HT-29 (cell line): ENCODE measurements at places on chromosomes 13 and 19. TPM values are rescaled to one million over a fixed set of nuclear protein-coding genes. Genes with fewer than 3 reads are reported as not detected.

OR7D2 gene
- total RNA-seq = not detected in 2 replicates

IGFL2 gene
- total RNA-seq = 1.1 and 1.6 TPM in 2 replicates

KIR2DL4 gene
- not detected in 2 replicates for total RNA-seq

TEX26 gene
- total RNA-seq = not detected in 2 replicates

ANGPTL8 gene
- total RNA-seq = not detected in 2 replicates

S1PR5 gene
- total RNA-seq = not detected in 2 replicates

LILRB5 gene
- total RNA-seq = 0.08 TPM in 1 of 2 replicates, not detected in the other

ACER1 gene
- total RNA-seq = not detected in 2 replicates

OVOL3 gene
- not detected in 2 replicates for total RNA-seq

TNFRSF19 gene
- total RNA-seq = 0.03 TPM in 1 of 2 replicates, not detected in the other

PRR20C gene
- total RNA-seq = not detected in 2 replicates

CGB5 gene
- not detected in 2 replicates for total RNA-seq

- no peak for DNase-seq
Observed at GRCh38 chr19:47755762-47756626, 10.6 kb downstream of the NOP53 start.

DNA sequence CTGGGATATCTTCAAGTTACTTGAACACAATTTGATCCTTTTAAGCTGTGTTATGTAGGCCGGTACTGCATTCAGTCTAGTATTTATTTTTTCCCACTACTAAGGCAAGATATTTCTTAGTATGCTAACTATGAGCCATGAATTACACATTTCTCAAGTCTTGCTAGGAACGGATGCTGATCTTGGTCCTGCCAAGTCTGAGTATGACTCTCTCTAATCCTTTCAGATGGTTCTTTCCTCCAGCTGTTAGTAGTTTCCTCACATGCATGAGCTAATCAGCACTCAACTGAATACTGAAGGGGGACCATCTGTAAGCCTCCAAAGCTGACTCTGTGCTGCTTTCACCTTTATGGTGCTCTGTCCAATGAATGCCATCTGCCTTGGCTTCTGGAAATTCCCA lies 460.3 kb downstream of the KCTD12 start:
- no peak for DNase-seq

DNA sequence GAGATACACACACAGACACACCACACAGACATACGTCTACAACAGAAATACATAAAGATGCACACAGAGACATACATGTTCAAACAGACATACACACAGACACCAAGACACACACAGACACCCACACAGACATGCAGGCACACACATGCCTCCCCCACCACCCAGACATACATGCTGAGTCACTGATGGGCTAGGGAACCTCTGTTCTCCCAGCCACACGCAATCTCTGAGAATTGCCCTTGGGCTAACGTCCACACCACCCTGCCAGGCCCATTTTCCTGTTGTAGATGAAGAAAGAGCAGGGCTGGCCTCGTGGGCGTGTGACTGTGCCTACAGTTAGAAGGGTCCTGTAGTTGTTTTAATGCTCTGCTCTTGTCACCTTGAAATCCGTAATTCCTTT lies 261.9 kb downstream of the KCNRG start:
- DNase-seq = no peak

GRCh38 chr19:7547159-7547558 lies 11.6 kb downstream of the PNPLA6 start:
- no peak for DNase-seq

- no peak for DNase-seq
Observed at GRCh38 chr13:80011448-80012212, 329.3 kb downstream of the SPRY2 start.

DNA sequence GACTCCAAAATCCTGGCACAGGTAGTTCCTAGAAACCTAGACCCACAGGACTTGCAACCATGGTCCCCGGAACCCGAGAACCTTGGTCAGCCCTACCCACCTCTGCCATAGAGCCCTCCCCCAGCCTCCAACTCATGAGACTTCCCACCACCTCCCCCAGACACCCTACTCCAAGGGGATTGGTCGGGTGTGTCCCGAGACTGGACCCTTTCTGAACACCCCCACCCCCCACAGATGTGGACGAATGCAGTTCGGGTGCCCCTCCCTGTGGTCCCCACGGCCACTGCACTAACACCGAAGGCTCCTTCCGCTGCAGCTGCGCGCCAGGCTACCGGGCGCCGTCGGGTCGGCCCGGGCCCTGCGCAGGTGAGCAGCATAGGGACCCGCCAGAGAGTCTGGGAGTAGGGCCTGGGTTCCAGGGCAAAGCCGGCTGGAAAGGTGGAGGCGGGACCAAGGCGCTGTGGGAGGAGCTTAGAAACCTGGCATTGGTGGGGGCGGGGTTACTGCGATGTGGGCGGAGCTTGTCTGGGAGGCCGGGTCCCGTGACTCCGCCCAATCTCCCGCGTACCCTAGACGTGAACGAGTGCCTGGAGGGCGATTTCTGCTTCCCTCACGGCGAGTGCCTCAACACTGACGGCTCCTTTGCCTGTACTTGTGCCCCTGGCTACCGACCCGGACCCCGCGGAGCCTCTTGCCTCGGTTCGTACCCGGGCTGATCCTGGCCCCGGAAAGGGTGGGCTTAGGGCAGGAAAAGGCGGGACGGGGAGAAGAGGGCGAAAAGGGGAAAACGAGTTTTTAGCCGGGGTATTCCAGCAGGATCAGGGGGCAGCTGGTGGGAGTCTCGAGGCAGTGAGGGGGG lies 11.9 kb downstream of the LTBP4 start:
- no peak for DNase-seq

DNA sequence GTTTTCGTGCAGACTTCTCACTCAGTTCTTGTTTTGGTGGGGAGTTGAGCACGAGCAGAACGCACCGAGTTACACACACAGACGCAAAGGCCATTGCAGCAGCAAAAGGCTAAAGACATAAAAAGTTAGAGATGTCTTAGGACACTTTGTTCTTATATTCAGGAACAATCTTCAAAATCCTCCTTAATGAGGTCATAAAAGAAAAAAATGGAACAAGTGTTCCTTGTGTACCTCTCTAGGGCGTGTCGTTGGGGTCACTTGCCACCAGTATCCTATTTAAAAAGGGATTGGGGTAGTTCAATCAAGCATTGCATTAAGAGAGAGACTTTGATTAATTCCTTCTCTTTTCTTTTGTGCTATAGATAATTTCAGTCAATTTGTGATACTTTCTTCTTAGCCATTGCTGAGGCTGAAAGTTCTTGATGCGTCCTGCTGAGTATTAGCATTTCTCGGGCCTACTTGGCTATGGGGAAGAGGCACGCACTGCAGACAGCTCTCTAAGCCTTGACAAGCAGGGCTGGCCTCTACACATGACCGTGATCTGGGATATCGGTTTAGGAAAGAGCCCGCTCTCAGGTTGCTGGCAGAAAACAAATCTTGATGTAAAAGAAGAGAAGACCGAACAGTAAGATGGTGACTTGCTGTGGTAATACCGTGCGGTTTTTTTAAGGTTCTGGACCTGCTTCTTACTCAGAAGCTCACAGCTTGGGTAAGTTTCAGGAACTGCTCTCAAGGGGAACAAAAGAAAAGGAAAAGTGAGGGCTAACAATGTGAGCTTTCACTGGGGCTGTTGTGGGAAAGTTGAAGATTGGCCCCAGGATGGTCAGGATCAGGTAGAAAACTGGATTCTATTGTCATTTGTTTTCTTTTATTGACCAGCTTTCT lies 223.6 kb downstream of the TM9SF2 start:
- DNase-seq = no peak

DNA sequence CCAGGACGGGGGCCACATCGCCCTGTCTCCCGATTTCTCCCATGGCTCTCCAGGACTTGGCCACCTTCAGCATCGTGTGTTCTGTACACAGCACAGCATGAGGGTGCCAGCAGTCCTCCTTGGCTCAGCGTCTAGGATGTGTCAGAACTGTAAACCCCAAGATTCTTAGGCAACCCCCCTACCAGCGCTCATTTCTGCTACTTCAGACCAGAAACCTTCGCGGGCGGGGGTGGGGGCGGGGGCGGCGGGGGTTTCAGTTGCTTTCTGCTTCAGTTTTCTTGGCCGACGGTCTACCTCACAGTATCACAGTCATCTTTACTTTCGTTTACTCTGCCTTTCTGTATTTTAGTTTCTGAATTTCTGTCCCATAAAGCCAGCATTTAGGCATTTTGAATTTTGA lies 82.4 kb downstream of the GGACT start:
- DNase-seq = no peak

DNA sequence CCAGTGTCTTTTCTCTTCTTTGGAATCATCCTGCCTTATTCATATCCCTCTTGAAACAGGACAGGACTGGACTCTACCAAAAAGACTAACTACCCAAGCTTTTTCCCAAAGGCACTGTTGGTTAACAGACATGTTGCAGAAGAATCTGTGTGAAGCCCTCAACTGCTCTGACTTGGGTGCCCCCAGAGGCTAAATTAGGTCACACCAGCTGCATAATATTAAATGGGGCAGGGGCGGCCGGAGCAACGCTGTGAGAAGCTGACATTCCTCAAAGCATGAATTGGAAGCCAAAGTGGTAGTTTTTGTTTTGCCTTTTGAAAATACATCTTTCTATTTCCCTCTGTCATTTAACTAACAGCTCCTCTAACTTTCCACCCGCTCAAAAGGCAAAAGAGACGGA lies 185.9 kb downstream of the LHFPL6 start:
- DNase-seq = no peak

- no peak for DNase-seq
Observed at GRCh38 chr19:19486343-19487076, 28.8 kb downstream of the TSSK6 start.

DNA sequence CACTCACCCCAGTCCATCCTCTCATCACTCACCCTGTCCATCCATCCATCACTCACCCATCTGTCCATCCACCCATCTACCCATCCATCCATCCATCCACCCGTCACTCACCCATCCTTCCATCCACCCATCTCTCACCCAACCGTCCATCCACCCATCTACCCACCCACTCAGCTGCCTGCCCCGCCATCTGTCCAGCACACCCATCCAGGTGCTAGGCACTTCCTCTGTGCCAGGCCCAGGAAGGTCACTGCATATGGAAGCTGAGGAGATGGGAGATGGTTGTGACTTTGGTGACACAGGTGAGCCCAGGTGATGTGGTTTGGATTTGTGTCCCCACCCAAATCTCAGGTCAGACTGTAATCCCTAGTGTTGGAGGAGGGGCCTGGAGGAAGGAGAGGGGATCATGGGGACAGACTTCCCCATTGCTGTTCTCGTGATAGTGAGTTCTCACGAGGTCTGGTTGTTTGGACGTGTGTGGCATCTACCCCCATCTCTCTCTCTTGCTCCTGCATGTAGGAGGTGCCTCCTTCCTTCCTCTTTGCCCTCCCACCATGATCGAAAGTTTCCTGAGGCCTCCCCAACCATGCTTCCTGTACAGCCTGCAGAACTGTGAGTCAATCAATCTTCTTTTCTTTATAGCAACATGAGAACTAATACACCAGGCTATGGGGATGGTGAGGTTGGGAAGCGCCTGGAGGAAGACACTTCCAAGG lies 15.9 kb upstream of the C13orf46 start:
- no peak for DNase-seq

GRCh38 chr19:54275951-54276350 lies 5.0 kb downstream of the LILRB2 start:
- no peak for DNase-seq

GRCh38 chr13:52842441-52842840 lies 6.0 kb downstream of the PCDH8 start:
- DNase-seq = peak; percentile 5

DNA sequence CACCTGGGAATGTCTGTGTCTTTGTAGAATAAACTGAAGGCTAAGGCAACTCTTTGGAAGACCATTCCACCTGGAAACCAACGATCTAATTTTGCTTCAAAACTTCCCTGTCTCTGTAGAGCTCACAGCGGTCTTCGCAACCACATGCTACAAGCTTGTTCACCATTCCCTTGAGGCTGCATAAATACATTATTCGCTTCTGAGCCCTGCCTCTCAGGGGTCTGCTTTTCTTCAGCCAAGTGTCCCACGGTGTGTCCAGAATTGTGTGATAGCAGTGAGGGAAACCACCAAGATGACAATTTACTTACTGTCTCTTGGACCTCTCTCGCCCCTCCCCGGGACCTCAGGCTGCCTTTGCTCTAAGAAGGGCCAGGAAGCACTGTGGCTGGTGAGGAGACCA lies 51.1 kb downstream of the GPR12 start:
- no peak for DNase-seq

- DNase-seq = no peak
Observed at GRCh38 chr13:27636589-27637288, 15.0 kb downstream of the POLR1D start.

- DNase-seq = no peak
Observed at GRCh38 chr19:17302391-17303166, 646 bp downstream of the ABHD8 start.

- no peak for DNase-seq
Observed at GRCh38 chr19:3573162-3573857, 566 bp downstream of the HMG20B start.

GRCh38 chr13:93775507-93776108 lies 549.0 kb downstream of the GPC6 start:
- no peak for DNase-seq

DNA sequence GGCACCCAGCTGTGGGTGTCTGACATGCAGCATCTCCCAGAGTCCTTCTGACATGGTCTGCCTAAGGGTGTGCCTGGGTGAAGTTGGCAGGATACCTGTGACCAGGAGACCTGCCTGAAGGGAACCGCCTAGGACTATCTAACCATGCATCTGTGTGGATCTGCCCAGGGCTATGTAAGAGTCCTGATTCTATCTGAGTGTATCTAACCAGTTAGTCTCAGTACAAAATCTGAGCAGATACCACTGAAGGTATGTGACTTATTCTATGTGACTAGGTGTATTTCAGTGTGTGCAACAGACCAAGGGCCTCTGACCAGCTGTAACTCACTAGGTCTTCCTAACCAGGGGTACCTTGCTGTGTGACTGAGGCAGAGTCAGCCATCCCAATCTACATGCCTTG lies 28.2 kb upstream of the FBL start:
- DNase-seq = no peak

DNA sequence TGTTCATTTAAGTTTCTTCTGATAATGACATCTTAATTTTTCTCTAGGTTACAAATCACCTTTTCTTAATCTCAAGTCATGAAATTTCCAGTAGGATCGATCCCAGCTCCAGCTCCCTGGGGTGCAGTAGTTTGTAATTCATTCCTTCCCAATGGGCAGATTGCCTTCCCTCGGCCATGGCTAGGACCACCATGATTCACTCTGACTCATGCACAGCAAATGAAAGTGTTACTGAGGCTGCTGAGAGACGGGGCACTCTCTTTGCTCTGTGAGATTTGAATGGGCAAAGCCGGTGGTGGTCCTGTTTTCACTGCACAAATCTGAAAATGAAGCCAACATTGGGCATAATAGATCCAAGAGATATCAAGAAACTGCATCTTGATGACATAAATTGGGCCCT lies 202.8 kb upstream of the IRS2 start:
- no peak for DNase-seq

- DNase-seq = no peak
Observed at GRCh38 chr19:47071731-47072130, 23.3 kb upstream of the TMEM160 start.

- no peak for DNase-seq
Observed at GRCh38 chr13:100658363-100658762, 16.2 kb downstream of the TMTC4 start.

GRCh38 chr19:43789029-43789428 lies 8.3 kb upstream of the KCNN4 start:
- DNase-seq = peak; percentile 60
